ENCODE measurements at places on chromosomes 7 and 10.

DNA sequence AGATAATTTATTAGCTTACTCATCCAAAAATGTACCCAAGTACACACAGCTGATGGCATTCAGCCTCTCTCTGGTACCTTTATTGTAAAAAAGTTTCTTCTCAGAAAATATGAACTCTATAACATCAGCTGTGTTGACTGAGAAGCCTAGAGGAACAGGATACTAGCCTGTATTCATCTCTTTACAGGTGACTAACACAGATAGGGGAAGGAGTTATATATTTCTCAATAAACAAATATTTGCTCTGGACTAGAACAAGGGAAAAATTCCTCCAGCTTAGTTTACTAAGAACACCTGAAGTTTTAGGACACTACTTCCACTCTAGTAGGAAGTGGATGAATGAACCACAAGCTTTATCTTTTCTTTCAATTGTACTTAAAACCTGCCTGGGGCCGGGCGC is 67.8 kb downstream of the ZNF248 start:
- no peak for DNase-seq

DNA sequence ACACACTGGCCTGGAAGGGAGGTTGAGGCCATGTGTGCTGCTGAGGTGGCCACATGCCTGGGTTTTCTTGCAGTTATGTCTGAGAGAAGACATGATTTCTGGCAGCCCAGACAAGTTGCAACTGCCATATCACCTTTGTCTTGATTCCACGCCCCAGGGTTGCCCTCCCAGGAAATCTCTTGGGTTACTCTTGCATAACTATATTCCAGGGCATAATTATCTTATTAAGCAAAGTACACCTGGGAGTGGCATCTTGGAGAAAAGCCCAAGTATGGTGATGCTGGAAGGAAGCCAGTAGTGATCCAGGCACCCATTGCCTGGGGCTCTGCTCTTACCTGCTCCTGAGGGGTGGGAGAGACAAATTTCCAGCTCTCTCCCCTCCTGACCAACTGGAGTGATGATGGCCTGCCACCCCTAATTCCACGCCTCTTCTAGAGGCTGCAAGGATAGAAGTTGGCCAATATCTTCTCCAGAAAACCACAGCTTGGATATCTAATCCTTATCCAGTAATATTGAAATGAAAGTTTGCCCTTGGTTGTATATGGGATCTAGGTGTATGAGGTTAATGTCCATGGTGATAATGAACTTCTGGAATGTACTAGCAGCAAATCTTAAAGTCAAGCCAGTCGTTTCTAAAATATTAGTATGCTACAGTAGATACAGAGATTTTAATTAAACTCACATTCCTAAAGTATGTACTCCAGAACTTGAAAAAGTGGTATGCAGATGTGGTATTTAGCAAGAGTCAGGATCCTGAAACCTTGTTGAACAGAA is 5.0 kb downstream of the AKR1B10 start:
- no peak for DNase-seq

DNA sequence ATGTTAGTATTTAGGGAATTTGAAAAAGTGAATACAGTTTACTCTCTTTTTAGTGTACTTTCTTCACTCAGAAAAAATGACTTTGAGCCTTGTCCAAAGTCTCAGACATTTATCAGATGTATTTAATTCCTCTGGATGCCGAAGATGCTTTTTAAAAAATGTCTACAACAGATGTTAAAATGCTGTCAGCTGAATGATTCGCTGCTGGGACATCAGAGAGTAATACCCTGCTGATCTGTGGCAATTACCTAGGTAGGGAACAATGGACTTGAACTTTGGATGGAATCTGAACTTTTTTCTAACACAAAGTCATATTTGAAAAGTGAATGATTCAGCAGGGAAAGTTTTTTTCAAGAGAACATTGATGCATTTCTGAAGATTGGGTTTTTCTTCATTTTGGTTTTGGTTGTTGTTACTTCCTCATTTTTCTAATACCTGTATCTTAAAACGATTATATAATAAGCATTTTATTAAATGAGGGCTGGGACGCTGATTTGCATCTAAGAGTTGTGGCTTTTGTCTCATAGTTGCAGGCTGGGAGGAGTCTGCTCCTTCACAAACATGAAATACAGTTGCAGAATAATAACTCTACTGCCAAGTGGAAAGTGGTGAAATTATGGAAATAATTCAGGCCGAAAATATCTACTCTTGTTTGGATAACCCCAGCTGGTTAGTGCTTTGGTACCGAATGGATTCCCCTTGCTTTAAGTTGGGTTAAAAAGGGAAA is 98.0 kb downstream of the SPAG6 start:
- no peak for DNase-seq

GRCh38 chr10:81036257-81036656 is 498.6 kb downstream of the SH2D4B start:
- DNase-seq: no peak

DNA sequence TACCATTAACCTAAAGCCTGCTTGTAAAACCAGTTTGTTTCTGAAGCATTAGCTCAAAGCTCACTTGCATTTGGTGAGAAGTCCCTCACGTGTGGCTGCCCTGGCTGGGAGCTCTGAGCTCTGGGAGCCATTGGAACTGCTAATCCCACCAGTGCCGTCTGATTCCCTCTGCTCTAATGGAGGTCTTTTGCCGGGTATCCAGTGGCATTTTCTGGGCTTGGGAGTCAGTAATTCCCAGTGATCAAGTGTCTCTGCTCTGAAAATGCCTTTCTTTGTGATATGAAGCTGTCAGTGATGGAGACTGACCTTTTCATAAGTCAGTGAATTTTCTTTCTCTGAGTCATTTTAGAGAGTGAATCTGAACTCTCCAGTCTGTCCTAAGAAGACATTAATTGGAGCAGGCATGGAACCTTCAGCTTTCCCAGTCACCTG is 36.9 kb upstream of the FAM20C start:
- no peak for DNase-seq

GRCh38 chr10:110067960-110068770 is 60.4 kb downstream of the ADD3 start:
- no peak for DNase-seq

GRCh38 chr7:2213551-2214215 is 19.1 kb downstream of the MAD1L1 start:
- DNase-seq: no peak

DNA sequence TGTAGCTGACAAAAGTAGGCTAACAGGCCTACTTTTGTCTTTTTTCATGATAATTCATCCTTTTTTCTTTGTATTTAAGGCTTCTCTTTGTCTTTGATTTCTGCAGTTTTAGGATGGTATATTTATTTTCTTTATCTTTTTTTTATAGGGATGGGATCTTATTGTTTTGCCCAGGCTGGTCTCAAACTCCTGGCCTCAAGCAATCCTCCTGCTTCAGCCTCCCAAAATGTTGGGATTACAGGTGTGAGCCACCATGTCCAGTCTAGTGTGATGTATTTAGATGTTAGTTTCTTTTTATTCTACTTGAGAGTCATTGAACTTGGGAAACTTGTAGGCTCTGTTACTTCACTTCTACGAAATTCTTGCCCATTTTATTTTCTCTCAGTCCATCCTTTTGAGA is 35.4 kb downstream of the TRIM24 start:
- no peak for DNase-seq

DNA sequence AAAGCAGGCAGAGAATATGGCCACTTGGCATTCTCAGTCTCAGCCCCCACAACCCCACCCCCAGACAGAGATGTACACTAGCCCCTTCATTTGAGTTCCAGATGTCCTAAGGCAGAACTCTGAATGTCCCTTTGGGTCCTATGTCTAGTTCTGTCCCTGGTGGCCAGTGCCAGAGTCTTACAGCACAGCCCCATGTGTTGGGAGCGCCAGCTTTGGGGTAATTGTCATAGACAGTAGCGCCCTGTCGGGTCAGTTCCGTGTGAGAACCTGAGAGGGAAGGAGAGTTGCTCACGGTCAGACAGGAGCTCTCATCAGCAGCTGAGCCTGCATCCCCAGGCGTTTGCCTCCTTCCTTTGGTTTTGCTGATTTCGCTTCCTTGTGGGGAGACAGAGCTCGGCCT is 94.9 kb upstream of the INSYN2A start:
- no peak for DNase-seq

DNA sequence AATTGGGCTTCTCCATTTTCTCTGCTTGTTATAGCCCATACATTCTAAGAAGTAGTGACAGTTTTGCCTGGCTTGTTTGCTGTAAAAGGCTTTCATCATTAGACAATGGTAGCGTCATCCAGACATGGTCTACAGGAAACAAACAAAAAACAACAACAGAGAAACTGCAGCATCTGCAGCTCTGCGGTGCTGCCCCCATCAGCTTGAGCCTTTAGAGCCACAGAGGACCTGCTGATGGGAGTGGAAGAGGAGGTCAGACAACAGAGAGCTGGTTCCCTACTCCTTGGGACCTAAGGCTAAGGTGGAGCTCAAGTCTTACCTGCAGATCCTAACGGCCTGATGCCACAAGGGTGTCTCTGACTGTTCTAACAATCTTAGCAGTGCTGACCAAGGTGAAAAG is 3.1 kb downstream of the INA start:
- no peak for DNase-seq

- no peak for DNase-seq
These were observed 170.9 kb upstream of the NPVF start for GRCh38 chr7:25399000-25399750.
